ENCODE measurements at places on chromosomes 2 and 18.

DNA sequence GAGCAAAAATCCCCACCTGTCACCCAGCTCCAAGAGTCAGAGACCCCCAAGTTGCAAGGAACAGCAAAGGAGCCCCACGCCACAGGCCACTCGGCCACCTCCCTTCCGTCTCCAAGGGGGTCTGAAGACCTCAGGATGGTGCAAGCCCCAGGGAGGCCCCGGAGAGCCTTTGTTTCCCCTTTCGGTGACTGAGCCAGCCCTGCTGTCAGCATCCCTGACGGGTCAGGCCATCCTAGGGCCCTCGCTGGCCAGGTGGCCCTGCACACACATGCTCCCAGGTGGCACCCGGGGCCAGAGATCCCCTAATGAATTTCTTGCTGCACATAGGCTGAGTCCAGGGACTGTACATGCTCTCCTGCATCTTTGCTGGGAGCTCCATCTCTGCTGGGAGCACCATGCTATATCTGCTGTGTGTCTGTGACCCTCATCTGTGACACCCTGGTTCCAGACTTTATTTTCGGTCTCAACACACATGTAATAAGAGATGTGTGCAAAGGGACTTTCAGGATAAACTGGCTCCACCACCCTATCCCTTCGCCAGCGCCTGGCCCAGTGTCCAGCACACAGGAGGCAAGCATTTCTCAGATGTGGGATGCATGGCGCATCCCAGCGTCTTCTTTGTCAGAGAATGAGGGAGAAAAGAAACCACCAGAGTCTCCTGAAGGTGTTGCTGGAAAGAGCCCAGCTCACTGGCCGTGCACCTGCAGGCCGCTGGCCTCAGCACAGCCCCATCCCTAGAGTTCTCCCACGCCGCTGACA is 27.4 kb downstream of the ADI1 start:
- DNase-seq = no peak

GRCh38 chr2:85433511-85434089 is 15.1 kb downstream of the SH2D6 start:
- no peak for DNase-seq

DNA sequence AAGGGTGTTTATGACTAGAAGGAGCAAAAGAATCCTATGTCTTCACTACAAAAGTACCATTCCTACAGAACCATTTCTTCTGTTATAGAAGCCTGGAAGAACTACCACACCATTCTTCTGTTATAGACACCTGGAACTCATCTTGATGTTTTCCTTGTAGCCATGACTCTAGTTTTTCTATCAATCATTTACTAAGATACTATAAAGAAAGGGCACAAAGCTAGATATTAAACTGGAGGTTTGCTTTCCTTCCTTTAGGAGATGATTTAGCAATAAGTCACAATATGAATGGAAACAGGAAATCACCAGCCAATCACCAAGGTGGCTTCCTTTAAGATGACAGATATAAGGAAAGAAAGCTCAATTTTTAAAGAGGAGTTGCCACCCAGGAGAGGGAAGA is 100.3 kb upstream of the NEUROD1 start:
- DNase-seq = no peak

- no peak for DNase-seq
Measured at GRCh38 chr2:122500316-122501105, 745.1 kb downstream of the TSN start.

DNA sequence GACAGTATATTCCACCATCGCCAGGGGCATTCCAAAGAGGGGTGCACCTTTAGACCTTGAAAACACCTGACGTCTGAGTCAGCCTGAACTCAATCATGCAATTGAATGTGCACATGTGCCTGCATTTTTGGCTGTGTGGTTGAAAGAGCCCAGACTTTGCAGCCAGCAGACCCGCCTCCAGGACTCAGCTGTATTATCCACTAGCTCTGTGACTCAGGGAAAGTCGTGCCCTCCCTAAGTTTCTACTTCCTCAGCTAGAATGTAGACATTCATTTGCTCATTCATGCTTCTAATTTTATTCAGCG is 94.2 kb downstream of the LRRC30 start:
- no peak for DNase-seq

DNA sequence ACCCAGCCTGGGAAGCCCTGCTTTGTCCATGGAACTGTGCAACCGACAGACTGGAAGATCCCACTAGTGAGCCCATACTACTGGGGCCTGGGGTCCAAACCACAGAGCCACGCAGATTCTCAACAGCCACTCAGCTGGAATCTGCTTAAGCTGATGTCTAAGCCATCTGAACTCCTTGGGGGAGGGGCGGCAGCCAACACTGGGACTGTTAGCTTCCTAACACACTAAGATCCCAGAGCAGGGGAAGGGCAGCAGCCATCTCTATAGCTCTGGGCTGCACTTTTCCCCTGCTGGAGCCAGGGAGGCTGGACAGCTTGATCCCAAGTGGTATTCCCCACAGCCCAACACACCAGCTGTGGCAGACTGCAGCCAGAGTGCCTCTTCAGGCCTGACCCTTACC is 118.3 kb downstream of the RPRM start:
- no peak for DNase-seq

All from GM12891 (cell line).